ENCODE measurements at places on chromosomes 1 and 21. TPM values are rescaled to one million over a fixed set of nuclear protein-coding genes. Genes with fewer than 3 reads are reported as not detected.

- no peak for DNase-seq
These were observed 144.5 kb downstream of the NTMT2 start for GRCh38 chr1:170290276-170290675.

GRCh38 chr1:47699492-47700235, 261.8 kb downstream of the FOXD2 start:
- no peak for DNase-seq

- DNase-seq = no peak
These were observed 7.9 kb downstream of the FGR start for GRCh38 chr1:27627061-27627460.

DNA sequence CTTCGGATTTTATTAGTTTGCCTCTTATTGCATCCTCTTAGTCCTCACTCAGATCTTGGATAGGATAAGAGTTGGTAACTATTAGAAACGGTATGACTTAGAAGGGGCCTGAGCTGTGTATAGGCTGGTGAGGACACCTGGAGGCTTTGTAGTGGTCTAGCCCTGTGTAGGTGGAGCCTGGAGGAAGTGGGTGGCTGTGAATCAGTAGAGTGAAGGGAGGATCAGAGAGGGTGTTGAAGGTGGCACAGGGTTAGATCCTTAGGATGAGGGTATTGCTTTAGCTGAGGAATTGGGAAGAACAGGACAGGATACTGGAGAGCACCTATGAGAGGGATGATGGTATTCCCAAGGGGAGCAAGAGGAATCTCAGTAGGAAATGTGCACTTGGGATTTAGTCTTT, 5.7 kb downstream of the VANGL1 start:
- peak; percentile 57 for DNase-seq

- no peak for DNase-seq
These were observed 175.2 kb downstream of the KCNT2 start for GRCh38 chr1:196433000-196433399.

DNA sequence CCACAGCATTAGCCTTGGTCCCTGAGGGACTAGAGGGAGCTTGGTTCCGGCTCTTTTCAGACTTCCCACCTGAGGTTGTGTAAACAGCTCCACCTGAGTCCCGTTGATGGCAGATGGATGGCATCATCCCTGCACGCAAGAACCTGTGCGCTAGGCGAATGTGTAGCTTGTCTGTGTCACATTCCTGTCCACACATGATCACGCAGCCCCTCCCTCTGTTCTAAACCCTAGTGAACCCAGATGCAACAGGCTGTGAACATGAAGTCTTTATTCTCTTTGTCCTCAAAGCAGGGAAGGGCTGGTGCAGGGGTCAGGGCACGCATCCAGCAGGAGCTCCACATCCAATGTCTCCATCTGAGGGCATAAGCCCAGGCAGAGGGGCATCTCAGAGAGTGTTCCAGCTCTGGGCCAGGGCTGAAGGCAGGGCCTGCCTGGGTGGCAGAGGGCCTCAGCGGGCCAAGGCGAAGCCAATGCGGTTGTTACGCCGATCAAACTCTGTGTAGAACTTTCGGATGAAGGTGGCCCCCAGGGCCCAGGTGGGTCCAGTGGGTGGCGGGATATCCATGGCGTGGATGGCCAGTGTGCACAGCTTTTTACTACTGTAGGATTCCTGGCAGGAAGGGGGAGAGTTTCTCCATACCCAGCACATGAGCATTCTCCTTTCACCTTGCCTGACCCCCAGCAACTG, 2.9 kb upstream of the ETNK2 start:
- no peak for DNase-seq

- DNase-seq = no peak
These were observed 19.1 kb upstream of the KIAA1614 start for GRCh38 chr1:180893614-180894013.

DNA sequence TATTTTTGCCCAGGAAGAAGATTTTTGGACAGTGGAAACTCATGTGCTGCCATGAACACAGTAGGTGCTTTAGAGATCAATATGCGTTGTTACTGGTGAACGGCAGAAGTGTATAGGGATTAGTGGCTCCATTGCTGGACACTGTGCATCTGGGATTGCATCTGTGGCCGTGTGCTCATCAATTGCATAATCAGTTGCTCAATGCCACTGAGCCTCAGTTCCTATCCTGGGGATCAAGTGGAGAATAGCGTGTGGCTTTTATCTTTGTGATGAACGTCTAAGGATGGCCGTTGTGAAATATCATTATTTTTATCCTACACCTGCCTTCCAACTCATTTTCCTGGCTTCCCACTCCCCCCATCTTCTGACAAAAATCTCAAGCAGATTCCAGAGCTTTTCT, 5.4 kb downstream of the TNN start:
- no peak for DNase-seq

DNA sequence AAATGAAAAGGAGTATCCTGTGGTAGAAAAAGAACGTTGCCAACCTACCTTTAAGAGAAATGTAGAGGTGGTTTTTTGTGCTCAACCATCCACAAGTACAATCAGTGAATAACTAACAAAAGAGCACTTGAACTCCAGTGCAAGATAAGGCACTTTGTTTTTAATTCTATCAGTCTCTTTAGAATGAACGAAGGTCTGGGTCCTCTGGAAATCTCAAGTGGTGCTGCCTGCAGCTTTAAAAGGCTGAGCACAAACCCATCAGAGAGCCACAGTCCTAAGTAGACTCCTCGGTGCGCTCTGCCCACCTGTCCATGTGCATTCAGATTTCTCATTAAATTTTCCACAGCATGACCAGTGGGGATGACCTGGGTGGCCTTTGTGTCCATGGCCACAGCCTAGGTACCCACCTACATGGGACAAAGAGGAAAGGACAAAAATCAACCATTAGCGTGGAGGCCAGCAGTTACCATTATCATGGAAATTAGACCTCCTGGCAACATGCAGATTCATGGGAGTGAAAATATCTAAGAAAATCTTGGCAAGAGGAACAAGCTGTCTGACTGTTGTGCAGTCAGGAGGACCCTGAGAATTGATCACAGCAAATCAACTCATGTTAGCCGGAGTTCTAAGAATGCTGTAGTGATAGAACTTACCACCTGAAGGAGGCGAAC, 9.4 kb downstream of the TRIM45 start:
- DNase-seq = no peak

DNA sequence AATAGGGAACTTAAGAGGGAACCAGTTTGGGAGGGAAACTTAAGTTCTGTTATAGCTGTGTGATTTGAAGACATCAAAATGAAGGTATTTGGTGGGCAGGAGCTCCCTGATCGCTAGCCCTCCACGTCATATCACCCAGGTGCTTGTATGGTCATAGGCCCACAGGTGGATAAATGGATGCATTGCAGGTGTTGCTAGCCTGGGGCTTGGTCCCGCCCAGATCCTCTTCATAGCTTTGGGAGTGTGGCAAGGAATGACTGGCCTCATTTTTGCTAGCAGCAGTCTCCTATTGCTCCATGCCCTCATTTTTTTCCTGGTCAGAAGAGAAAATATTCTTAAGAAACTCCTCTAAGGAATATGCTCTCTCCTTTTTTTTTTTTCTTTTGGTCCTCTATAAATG, 11.3 kb downstream of the GNPAT start:
- DNase-seq = no peak

DNA sequence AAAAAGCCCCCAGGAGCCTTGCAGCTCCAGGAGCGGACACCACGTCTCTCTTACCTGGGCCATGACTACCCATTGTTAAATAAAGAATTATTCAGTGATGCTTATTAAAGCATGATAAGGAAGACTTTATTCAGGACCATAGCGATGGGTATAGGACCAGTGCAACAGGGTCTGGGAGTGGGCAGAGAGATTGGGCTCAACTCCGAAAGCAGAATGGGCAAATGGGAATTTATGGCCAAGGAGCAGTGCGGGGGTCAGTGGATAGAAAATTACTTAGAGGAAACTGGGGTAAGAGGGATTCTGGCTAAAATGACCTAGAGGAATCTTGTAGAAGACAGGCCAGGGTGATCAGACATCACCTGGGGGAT, 580 bp upstream of the ATP5PO start:
- no peak for DNase-seq

GRCh38 chr1:177077006-177077405, 87.5 kb downstream of the ASTN1 start:
- DNase-seq = no peak

- no peak for DNase-seq
These were observed 36.0 kb downstream of the KAZN start for GRCh38 chr1:14634486-14634885.

DNA sequence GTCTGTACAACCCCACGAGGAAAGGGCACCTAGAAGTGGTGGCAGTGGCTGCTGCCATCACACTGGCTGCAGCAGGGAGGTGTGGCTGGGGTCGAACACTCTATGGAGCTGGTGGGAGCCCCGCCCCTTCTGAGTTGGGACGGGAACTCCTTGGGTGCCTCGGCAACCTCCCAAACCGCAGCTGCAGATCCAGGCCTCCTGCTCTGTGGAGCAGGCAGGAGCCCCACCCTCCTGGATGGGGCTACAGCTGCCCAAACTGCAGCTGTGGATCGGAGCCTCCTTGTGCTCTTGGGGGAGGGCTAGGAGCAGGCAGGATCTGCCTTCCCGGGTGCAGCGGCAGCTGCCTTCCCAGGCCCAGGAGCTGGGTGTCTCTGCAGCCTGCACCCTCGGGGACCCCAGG, 38.9 kb upstream of the TARDBP start:
- DNase-seq = no peak

DNA sequence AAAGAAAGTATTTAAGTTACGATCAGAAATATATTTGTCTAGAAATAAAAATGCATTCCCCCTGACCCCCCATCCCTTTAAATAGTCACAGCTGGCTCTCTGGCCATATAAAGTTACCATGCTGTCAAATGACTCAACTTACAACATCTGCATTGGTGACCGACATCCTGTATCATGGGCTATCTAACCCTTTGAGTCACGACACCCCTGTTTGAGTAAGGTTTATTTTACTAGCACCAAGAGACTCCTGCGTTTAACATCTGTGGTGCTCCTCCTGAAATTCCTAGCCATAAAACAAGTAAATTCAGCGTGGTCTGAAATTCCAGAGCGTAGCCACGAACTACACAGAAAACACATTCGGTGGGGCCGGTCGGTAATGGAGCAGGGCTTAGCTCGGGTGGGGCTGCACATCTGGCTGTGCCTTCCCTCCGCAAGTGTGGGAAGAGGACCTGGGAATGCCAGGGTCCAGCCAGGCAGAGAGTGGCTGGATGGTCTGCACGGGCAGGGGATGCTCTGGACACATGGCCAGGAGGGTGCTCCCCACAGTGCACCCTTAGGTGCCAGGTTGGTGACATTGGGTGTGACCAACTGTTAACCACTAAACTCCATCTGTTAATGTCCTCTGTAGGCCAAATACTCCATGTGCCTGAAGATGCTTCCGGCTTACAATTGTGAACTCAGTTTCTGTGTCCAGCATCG, 53.0 kb upstream of the CLDN14 start:
- DNase-seq = no peak

DNA sequence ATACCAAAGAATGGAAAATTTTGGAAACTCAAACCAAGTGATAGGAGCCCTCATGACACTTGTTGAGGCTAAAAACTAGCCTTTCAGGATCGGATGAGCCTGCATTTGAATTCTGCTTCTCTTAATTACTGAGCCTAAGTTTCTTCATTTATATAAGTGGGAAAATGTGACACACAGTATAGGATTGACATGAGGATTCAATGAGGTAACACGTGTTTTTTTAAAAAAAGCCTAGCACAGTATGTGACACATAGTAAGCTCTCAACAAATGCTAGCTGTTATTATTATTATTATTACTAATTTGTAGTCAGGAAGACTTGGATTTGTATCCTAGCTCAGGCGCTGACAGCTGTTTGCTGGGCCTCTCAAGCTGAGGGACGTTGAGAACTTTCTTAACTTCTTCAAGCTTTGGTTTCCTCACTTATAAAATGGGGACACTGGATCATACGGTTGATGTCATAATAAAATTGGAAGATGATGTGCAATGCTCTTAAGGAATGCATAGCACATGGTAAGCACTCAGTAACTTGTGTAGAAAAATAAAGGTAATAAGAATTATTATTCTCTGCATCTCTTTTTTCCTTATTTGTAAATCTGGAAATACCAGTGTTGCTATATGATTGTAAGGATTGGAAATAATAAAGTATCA, 55.4 kb upstream of the JUN start:
- no peak for DNase-seq

DNA sequence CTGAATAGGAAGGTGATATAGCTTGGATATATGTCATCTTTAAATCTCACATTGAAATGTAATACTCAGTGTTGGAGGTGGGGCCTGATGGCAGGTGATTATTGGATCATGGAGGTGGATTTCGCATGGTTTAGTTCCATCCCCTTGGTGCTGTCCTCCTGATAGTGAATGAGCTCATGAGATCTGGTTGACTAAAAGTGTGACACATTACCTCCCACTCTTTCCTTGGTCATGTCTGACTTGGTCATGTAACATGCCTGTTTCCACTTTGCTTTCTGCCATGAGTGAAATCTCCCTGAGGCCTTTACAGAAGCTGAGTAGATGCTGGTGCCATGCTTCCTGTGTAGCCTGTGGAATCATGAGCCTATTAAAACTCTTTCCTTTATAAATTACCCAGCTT, 664.5 kb upstream of the NR5A2 start:
- DNase-seq = peak; percentile 5

DNA sequence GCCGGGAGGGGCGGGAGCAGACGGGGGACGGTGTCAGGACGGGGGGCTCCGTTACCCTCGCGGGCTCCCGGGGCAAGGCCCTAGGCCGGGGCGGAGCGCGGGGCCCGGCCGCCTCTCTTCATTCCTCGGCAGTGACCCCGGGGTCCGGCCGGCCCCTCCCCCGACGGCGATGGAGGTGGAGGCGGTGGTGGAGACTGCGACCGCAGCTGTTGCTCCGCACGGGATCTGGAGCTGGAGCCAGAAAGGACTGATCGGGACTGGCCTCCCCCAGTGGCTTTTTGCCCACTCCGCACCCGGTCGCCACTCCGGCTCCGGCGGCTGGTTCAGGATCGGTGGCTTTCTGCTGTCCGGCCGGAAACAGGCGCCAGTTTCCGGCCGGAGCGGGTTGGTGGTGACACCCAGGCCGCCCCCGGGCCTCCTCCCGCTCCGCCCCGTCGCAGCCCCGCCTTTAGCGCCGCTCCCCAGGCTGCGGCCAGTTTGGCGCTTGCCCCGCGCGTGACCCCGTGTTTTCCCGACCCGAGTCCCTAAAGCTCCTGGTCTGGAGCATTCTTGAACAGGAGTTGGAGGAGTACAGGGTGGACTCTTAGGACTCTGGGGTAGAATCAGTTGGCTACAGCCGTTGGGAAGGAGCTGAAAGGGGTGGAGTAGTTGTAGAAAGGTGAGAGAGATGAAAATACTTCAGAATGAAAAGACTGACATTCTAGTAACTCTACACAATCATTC, at the start of gene OTUD7B:
OTUD7B (minus strand) TSS at position 334 of the 723 bp plus-strand sequence. CDS start 33,216 bp downstream, outside the sequence.
- DNase-seq = peak; percentile 88

- DNase-seq = no peak
These were observed 46.5 kb upstream of the BEND5 start for GRCh38 chr1:48823168-48823567.

- no peak for DNase-seq
These were observed 103.0 kb upstream of the VAV3 start for GRCh38 chr1:108067884-108068540.

The TIAM1 gene
- total RNA-seq = 60.7 TPM

The LCK gene
- 179 TPM for total RNA-seq

The SLC5A9 gene
- total RNA-seq = not detected

The HSPA6 gene
- 0.11 TPM for total RNA-seq

The RHBDL2 gene
- total RNA-seq = not detected

The HOOK1 gene
- total RNA-seq = 15.2 TPM

The MASP2 gene
- total RNA-seq = not detected

The BCAN gene
- total RNA-seq = not detected

The OR2M2 gene
- not detected for total RNA-seq

The SYPL2 gene
- 0.05 TPM for total RNA-seq

The LCE3D gene
- total RNA-seq = not detected

The CLCA4 gene
- total RNA-seq = not detected

Data from activated CD4-positive, alpha-beta T cell treated with anti-CD3 and anti-CD28 coated beads for 36 hours (primary cell).